ENCODE measurements at places on chromosomes 16 and 17. TPM values are rescaled to one million over a fixed set of nuclear protein-coding genes. Genes with fewer than 3 reads are reported as not detected.

Gene ZFHX3
- 3.9 TPM for total RNA-seq

Gene NPB
- 0.24 TPM for total RNA-seq

Gene SCNN1B
- total RNA-seq, result 68.1 TPM

Gene CCL5
- 0.56 TPM for total RNA-seq

Gene ICAM2
- total RNA-seq, result 3.5 TPM

Gene ABCC11
- total RNA-seq, result 0.40 TPM

Gene GP1BA
- not detected for total RNA-seq

Gene PRAC1
- not detected for total RNA-seq

Gene FBXO39
- 0.68 TPM for total RNA-seq

Gene PPM1D
- 9.5 TPM for total RNA-seq

Gene IRX6
- 0.08 TPM for total RNA-seq

Gene PPP1R27
- 0.24 TPM for total RNA-seq

Gene TEKT5
- total RNA-seq, result not detected

Gene NDRG4
- total RNA-seq, result 31.6 TPM

Gene RAB37
- 0.96 TPM for total RNA-seq

Gene MEOX1
- 1.2 TPM for total RNA-seq

Gene HOXB1
- 0.24 TPM for total RNA-seq

Gene SLC46A1
- total RNA-seq, result 1.7 TPM

Gene CRYM
- total RNA-seq, result 5.1 TPM

Gene SPATA22
- total RNA-seq, result not detected

Gene PMFBP1
- total RNA-seq, result 2.0 TPM

All from esophagus mucosa (tissue), 1 donor.